T-helper 17 cell (primary cell): ENCODE measurements at places on chromosomes 7 and 10.

DNA sequence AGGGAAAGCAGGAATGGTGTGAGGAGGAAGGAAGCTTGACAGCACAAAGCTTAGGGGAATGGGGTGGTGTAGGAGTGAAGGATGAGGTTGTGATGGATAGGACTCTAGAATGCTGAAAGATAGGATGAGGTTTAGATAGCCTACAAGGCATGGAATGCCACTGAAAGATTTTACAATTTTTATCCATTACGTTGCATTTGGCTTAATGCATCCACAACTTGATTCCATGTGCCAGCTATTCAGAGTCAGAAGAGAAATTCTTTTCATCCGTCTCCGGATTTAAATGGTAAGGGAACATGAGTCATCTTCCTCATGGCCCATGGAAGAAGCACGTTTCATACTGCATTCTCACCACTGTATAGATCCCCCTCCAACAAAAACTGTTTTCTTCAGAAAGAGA lies 212.4 kb upstream of the BMPER start:
- DNase-seq, result no peak

GRCh38 chr10:33193057-33193700 lies 141.3 kb downstream of the NRP1 start:
- peak; percentile 58 for DNase-seq

DNA sequence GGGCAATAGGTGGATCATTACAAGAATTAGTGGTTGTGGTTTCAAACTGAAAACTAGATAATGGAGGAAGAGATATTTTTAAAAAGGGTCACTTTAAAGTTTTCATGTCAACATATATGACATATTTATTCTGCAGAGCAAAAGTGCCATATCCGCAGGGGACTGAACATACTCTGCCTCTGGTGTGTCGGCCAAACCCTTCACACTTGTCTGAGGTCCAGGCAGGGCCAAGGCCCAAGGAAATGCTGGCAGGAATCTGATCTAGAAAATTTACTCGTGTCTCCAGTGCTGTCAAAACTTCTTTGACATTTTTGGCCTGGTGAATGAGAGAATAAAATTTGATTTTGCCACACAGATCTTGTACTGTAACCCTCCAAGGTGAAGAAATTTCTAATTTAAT lies 562.3 kb downstream of the CCSER2 start:
- no peak for DNase-seq

DNA sequence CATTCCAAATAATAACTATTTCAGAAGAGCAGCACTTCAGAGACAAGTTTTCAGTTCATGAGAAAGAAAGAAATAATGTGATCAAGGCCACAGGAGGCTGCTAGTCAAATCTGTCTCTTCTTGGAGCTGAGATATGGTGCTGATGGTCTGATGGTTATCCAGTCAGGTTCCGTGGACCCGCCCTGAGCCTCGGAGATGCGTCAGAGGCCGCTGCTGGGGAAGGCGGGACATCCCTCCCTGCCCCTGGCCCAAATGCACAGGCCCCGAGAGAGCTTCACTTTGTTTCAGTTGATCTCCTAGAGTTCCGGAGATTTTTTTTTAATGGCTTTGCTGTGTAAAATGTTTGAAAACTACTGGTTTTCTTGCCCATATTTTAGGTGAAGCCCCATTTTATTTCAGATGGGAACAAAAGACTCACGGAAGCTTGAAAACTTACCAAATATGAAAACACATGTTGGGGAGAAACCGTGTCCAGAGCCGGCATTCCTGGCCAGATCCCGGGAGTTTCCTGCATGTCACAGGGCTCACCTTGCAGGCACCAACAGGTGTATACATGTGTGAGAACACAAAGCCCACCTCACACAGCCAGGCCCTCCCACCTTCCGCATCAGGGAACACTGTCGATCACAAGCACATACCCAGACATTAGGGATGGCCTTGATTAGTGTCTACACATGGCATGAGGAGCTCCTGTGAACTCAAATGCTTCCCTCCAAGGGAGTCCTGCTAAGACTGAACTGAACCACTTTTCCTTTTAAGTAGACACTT lies 499.0 kb downstream of the TCERG1L start:
- no peak for DNase-seq

GRCh38 chr7:54778166-54778565 lies 19.2 kb upstream of the SEC61G start:
- no peak for DNase-seq

DNA sequence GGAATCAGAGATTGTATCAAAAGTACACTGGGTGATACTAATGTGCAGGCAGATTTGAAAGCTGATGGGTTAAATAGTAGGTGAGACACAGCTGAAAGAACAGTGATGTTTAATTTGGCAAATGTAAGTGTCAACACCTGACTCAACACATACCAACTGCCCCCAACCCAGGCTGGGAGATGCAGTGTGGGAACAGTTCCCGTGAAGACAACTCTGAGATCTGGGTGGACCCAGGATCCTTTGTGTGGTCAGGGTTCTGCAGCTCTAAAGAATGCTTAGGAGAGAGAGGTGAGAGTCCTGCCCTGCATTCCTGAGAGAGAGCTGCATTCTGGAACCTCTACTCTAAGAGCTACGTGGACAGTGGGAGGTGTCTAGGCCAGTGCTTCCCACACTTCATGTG lies 479.7 kb downstream of the RPS24 start:
- DNase-seq, result no peak

DNA sequence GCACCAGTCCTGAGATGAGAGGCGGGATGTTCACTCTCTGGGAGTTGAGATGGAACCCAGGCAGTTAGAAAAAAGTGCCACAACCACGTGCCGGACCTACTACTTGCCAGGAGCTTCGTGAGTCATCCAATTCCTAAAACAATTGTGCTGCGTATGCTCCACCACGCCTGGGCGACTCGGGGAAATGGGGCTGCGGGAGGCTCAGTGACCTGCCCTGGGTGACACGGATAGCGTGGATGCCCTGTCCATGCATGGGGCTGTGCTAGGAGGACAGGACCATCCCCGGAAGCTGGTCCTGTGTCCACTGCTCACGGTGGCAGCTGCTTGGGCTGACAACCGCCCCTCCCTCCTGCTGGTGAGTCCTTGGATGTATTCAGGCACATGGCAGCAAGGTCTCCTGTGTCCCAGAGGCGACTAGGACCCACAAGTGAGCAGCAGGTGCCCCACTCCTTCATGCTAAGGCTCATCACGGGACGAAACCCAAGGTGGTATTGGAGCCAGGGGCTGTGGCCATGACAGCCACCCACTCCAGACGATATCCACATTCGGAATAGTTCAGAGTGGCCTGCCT lies 90.4 kb downstream of the BMS1 start:
- no peak for DNase-seq

DNA sequence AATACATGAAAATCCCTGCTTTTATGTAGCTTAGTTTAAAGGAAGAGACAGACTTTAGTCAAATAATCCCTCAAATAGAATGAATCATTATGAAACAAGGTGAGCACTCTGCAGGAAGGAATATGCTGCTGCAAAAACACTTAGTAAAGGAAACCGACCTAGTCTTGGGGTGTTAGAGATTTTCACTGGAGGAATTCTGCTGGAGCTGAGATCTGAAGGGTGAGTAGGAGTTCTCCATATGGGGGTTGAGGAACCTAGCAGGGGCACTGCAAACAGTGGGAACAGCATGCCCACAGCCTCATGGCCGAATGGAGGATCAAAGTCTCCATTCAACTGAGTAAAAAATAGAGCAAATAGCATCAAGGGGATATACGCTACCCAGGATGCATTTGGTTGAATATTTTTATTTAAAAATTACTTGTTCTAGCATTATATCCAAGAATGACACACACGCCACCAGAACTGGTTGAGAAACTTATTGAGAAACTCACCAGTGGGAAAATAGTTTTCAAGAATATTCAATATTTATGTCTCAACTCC lies 3.5 kb downstream of the ITIH2 start:
- no peak for DNase-seq

GRCh38 chr10:91589658-91590035 lies 43.2 kb downstream of the PPP1R3C start:
- no peak for DNase-seq

DNA sequence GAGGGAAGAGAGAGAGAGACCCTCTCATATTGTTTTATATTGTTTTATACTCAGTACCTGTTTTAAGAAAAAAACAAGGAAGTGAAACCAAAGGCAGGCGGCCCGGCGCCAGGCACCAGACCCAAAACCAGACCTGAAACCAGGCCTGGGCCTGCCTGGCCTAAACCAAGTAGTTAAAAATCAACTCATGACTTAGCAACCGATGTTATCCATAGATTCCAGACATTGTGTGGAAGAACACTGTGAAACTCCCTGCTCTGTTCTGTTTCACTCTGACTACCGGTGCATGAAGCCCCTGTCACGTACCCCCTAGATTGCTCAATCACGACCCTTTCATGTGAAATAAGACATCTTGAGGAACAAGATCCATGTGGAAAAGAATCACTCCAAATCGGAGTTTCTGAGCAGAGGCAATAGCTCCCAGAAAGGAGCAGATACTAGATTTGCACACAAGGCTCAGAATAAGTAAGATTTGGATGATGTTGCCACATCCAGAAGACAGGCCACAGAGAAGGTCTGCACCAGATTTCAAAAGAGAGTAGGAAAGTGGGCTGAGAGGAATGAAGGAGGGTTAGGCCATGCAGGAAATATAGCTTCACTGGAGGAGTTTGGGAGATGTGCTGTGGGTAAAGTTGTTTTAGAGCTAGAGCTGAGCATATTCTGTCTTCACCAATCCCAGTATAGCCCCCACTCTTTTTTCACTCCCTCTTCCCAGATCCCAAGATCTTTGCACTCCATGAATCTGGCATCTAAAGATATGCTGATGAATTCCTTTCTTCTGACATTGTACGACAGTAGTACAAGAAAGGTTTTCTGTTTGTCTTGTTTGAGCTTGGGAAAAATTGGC lies 8.8 kb upstream of the ZNF248 start:
- no peak for DNase-seq

GRCh38 chr7:117816727-117817126 lies 56.5 kb downstream of the CTTNBP2 start:
- DNase-seq, result no peak

GRCh38 chr10:87045434-87045938 lies 25.4 kb downstream of the FAM25A start:
- no peak for DNase-seq

- no peak for DNase-seq
Measured at GRCh38 chr7:120190566-120190965, 82.4 kb upstream of the KCND2 start.

GRCh38 chr7:47949703-47950102 lies 1.4 kb upstream of the PKD1L1 start:
- no peak for DNase-seq

DNA sequence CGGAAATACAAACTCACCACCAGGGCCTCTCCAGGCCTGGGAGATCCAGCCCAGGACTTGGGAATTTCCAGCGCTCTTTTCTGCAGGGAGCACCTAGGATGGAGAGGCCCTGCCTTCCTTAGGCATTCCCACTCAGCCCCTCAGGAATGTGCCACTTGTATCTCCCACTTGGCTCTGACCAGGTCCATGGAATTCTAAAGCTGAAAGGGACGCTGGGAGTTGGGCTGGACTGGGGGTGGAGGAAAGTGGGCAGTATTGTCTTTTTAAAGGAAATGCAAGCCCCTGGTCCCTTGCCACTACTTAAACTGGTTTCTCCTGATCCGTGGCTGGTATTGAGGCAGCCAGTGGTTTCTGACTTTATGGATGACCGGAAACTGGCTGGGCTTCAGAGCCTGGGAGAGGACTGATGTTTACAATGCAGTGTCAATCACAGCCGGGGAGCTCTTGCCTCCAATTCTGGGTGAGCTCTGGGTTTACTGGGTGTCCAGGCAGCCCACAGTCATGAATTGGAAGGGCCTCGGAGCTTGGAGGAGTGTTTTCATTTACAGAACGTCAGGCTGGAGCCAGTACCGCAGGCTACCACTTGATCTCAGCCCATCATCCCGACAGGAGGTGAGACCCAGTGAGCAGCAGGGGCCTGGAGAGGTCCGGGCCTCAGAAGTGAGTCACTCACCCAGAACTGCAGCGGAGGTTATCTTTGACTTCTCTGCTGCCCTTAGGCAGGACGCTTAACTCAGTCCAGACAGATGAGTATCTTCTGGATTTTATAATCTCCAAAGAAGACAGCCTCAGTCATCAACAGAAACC lies 27.3 kb downstream of the AGAP3 start:
- DNase-seq, result no peak

DNA sequence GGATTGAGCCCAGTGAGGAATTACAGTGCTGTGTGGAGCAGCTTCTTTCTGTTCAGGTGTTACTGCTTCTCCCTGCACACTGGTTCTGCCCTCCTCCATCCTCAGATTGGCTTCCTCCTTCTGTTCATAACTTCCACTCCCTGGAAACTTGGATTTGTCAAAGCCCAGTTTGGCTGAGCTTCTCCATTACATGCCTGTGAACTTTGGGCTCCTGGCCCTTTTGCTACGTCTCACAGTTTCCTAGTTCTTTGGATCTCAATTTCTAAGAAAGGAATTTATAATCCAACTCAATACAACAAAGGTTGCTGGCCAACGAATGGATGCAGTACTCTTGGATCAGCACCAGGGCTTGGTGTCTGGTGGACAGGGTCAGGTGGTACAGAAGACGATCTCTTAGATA lies 318.1 kb downstream of the RPS24 start:
- DNase-seq, result no peak

GRCh38 chr10:110274647-110275046 lies 30.1 kb downstream of the SMNDC1 start:
- no peak for DNase-seq

- no peak for DNase-seq
Measured at GRCh38 chr10:76711222-76711997, 926.2 kb downstream of the KCNMA1 start.

GRCh38 chr7:55299273-55299967 lies 65.7 kb upstream of the LANCL2 start:
- DNase-seq, result no peak

DNA sequence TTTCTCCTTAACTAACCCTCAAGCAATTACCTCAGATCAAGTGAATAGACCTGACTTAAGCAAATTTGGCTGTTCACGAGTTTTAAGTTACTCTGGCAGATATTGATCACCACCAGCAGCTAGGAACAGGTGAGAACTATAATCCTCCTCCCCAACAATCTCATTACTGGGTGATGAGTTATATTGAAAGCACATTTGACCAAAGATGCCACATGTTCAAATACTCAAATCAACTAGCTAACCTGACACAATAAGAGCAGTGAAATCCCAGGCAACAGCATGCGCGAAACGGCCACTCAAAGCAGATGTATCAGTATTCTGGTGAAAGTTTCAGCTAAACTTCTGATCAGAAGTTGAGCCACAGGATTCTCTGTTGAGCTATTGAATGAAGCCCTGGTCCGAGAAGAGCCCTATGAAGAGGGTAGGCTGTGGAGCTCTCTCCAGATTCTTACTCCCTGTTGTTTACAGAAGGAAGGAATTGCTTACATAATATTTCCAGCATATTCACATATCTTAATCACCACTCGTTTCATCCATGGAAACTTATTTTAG lies 52.6 kb downstream of the CAV1 start:
- no peak for DNase-seq

DNA sequence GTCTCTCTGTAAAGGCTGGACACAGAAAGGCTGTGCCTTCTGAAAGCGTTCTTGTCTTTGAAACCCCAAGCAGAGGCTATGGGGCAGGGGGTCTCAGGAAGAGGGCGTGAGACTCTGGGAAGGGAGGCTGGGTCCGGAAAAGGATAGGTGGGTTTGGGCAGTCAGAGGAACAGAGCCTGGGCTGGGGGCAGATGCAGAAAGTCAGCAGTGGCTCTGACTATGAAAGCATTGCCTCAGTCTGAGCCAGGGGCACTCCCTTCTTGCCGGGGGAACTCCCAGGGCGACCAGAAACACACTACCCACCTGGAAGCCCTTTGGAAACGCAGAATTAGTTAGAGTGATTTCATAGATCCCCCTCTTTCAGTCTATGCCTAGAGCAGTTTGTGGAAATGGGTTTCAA lies 72.0 kb downstream of the VWA2 start:
- DNase-seq, result no peak

- DNase-seq, result no peak
Measured at GRCh38 chr10:64261092-64261491, 739.9 kb downstream of the REEP3 start.

GRCh38 chr7:130180571-130181262 lies 24.5 kb downstream of the TMEM209 start:
- no peak for DNase-seq
